ENCODE measurements at places on chromosomes 16 and 17.

DNA sequence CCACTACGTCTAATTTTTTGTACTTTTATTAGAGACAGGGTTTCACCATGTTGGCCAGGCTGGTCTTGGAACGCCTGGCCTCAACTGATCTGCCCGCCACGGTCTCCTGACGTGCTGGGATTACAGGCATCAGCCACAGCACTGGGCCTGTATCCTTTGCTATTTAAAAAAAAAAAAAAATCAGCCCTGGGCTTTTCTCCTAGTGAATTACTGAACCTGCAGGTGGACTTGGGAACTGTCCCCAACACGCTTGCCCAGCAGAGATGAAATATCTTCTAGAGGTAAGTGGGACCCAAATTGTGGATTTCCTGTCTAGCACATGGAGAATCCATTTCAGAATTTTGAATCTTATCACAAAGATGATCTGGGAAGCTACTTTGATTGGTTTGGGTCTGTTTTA, 14.8 kb downstream of the CNOT1 start:
- DNase-seq, result no peak

- DNase-seq, result no peak
Observed at GRCh38 chr17:76537288-76537577, 276 bp downstream of the CYGB start.

DNA sequence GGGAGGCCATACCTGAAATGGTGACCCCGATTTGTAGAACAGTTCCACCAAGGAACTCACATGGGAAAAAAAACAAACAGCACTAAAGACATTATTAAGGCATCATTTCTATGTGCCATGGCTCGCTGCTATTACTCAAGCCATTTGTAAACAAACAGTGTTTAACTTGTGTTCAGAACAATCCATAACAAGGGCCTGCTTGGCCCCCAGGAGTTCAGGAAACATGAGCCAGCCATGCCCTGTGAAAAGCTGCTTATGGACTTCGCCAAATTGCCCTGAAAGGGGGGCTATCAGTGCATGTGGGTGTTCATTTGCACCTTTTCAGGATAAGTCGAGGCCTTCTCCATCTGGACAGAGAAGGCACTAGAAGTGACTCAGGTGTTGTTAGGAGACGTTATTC, 8.0 kb downstream of the POLR3K start:
- no peak for DNase-seq

- DNase-seq, result no peak
Observed at GRCh38 chr16:80161799-80162739, 378.7 kb upstream of the DYNLRB2 start.

- DNase-seq, result no peak
Observed at GRCh38 chr16:12942861-12943260, 41.5 kb downstream of the SHISA9 start.

- DNase-seq, result no peak
Observed at GRCh38 chr17:75178453-75178852, 4.3 kb downstream of the SUMO2 start.

DNA sequence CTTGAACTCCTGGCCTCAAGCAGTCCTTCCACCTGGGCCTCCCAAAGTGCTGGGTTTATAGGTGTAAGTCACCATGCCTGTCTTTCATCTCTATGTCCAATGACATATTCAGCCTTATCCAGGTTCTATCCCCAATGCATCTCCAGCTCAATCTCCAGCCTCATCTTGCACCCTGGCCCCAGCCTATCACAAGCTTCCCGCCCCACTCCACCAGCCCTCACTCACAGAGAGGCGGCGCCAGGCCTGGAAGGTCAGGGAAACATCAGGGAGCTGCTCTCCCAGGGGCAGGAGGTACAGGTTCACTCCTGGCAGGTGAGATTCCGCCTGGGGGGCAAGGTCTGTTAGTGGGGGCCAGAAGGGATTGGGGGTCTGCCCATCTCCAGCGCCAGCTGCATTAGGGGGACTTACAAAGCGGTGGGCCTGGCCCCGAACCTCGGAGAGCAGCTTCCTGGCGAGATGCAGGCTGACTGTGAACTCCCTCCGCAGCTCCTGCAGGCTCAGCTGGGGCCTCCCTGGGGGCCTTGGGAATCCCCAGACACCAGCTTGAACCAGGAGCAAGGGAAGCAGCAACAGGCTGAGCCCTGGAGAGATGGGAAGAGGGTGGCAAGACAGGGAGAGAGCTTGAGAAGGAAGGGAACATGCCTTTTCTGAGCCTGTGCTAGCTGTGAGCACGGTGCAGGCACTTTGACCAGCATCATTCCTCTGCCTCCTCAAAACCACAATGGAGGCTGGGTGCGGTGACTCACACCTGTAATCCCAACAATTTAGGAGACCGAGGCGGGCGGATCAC, 3.0 kb downstream of the IL27 start:
- no peak for DNase-seq

GRCh38 chr16:64159976-64160375, 961.9 kb downstream of the CDH11 start:
- DNase-seq, result no peak

- DNase-seq, result no peak
Observed at GRCh38 chr16:85998868-85999729, 100.1 kb downstream of the IRF8 start.

- DNase-seq, result no peak
Observed at GRCh38 chr17:74937064-74938051, 1.7 kb downstream of the OTOP3 start.

DNA sequence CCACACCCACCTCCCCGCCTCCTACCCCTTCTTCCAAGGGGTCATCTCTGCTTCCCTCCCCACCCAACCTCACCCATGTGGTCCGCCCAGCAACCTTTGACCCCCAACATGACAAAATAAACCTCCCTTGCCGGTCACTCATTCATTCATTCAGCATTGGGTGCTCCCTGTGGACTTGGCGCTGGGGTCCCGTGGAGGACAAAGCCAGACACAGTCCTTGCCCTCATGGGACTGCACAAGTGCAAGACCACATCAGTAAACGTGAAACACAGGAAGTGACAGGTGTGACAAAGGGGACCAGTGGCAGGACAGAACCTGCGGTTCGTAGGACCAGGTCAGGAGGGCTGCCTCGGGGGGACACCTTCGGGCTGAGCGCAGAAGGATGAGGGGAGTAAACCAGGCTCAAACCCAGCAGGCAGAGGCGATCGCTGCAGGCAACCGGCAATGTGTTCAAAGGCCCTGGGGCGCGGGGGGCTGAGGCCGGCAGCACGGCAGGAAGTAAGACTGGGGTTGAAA, 185.4 kb downstream of the SEC14L1 start:
- no peak for DNase-seq

- no peak for DNase-seq
Observed at GRCh38 chr16:48971571-48972077, 310.0 kb downstream of the CBLN1 start.

- DNase-seq, result no peak
Observed at GRCh38 chr17:77427391-77427991, 286.7 kb downstream of the SEC14L1 start.

Measured in stimulated activated CD8-positive, alpha-beta memory T cell treated with anti-CD3 and anti-CD28 coated beads, Interleukin-7, amount 100 ng/mL, for 48 hours (primary cell).